RPMI8226 (cell line): ENCODE measurements at places on chromosomes 2 and 18.
A peak's percentile ranks its signal among the peaks of the same experiment; 100 is the strongest.

- DNase-seq, result no peak
Measured at GRCh38 chr2:7886666-7887065, 795.2 kb upstream of the ID2 start.

GRCh38 chr2:168200930-168201583, 46.3 kb downstream of the STK39 start:
- DNase-seq, result no peak

GRCh38 chr2:121596221-121597080, 52.8 kb downstream of the CLASP1 start:
- no peak for DNase-seq

DNA sequence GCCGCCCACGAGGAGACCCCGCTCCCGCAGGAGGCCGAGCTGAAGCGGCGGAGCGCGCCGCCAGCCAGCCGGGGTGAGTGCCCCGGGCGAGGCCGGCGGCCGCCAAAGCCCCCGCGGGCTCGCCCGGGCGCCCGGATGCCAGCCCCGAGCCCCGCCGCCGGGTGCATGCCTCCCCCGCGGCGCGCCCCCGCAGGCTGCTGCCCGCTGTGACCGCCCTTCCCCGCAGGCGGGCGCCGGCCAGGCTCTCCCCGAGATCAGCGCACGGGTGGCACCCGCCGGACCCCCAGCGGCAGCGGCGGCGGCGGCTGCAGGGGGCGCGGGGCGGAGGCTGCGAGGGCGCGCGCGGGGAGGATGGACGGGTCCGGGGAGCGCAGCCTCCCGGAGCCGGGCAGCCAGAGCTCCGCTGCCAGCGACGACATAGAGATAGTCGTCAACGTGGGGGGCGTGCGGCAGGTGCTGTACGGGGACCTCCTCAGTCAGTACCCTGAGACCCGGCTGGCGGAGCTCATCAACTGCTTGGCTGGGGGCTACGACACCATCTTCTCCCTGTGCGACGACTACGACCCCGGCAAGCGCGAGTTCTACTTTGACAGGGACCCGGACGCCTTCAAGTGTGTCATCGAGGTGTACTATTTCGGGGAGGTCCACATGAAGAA, 470 bp downstream of the KCNF1 start:
- DNase-seq, result no peak

GRCh38 chr2:5946225-5947115, 254.3 kb downstream of the SOX11 start:
- DNase-seq, result no peak

DNA sequence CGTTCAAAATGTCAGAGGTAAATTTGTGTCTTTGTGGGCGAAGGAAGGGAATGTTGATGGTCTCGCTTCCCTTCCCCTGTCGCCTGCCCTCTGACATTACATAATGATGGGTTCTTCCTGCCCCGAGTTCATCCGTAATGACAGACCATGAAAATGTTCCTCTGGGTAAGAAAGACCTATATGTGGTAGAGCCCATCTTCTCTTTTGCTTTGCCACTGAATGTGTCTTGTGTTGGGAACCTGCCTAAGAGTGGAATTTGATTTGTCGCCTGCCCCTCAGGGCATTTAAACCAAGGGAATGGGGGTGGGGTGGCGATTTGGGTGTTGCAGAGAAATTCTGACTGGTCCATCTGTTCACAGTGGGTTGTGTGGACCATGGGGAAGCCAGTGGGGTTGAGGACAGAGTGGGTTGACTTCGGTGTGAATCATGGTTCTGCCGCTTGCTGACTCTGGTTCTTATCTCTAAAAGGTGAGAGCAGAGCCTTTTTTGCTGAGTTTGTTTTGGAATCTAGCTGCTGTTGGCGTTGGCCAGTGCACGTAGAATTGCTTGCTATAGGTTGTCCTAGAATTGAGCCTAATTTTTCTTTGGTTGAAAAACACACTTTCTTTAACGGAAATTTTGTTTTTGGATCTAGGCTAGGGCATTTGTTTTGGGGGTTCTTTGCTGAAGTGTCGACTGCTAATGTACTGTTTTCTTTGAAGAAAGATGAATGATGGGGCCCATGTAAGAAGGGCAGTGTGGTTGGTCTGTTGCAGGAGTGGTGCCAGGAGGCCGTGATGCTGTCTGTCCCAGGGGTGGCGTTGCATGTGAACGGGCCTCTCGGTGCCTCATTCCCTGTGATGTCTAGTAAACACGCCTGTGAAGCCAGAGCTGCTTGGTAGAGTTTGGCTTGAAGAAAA, 1.3 kb downstream of the INPP4A start:
- DNase-seq, result peak; percentile 84

- DNase-seq, result no peak
Measured at GRCh38 chr2:28216331-28216730, 176.3 kb upstream of the FOSL2 start.

DNA sequence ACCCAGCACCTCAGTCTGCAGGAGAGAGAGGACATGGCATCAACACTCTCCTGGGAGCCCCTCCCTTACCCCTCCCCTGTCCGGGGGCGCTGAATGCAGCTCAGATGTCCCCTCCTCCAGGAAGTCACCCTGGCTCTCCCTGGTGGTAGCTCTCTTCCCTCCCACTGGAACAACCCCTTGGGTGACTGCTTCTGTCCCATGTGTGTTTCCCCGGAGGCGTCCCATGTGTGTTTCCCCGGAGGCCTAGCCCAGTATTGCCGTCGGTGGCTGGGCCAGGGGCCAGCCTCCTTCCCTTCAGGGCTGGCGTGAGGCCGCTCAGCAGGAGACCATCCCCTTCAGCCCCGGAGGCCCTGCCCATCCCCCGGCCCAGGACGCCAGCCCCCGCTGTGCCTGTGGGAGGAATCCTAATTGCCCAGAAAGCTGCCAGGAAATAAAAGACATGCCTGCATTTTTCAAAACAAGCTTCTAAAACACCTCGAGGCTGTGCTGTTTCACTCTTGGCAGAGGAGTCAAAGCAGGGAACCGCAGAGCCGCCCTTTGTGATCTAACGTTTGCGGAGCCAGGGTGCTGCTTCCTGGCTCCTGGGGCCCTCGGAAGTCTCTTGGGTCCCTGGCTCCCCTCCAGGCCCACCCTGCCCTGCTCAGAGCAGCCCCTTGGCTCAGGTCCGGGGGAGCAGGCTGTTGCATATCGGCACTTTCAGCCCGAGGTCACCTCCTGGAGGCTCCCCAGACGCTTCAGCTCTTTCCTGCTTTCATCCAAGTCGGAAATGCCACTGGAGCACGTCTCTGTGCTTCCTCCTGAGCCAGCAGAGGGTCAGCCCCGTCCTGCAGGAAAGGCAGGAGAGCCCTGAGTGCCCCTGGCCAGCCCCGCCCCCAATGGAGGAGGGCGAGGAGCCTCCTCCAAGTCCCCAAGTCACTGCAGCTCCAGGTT, 11.4 kb downstream of the SNED1 start:
- DNase-seq, result no peak

- DNase-seq, result no peak
Measured at GRCh38 chr2:134359367-134360081, 105.7 kb downstream of the MGAT5 start.

GRCh38 chr2:109385506-109385905, 228.3 kb downstream of the SEPTIN10 start:
- no peak for DNase-seq

- peak; percentile 12 for DNase-seq
Measured at GRCh38 chr2:152174574-152174973, 989 bp downstream of the STAM2 start.

- DNase-seq, result no peak
Measured at GRCh38 chr2:68176657-68177056, 19.0 kb downstream of the PNO1 start.

- no peak for DNase-seq
Measured at GRCh38 chr2:9595746-9596145, 35.1 kb downstream of the YWHAQ start.

DNA sequence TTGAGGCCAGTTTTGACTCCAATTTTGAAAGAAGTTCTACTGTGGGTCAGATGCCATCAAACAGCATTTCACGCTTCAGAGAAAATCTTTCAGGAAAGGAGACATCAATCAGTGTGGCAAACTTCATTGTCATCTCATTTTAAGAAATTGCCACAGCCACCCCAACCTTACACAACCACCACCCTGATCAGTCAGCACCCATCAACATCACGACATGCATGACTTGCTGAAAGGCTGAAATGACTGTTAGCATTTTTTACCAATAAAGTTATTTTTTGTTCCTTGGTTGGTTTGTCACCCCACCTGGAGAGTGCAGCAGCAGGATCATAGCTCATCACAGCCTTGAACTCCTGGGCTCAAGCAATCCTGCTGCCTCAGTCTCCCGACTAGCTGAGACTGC, 10.4 kb downstream of the DNAJC10 start:
- DNase-seq, result no peak

GRCh38 chr18:64399566-64399965, 250.7 kb upstream of the LINC00305 start:
- DNase-seq, result no peak

GRCh38 chr2:232497348-232497747, 9.7 kb upstream of the ECEL1 start:
- DNase-seq, result no peak
